ENCODE measurements at places on chromosomes 13 and 19.

DNA sequence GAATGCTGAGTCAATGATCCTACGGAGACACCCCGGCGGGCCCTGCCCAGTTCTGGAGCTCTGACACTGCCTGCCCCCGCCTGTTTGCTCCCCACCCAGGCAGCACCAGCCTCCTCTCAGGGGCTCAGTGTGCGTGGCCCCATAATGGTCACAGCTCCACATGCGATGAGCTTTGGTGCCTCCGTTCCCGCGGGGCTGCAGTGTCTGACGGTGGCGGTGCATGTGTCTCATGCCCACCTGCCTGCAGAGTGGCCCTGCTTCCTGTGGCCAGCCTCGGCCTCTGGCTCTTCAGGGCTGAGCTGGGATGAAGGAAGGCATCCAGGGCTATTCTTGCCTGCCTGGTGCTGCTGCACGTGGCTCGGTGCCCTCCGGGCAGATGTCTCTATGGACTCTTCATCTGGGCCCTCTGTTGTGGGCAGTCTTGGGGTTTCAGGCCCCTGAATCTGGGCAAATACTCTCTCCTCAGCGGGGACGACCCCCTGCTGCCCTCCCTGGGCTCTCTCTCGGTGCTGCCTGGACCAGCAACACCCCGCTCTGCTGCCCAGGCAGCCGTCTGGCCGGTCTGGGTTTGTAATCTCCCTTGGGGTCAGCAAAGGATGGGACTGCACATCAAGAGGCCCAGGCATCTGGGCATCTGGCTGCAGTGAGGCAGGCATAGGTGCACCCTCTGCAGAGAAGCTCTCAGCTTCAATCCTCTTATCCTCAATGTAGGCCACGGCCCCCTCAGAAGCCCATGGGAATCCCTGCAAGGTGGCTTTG is 19.3 kb upstream of the TMEM255B start:
- DNase-seq, result no peak

- no peak for DNase-seq
Measured at GRCh38 chr13:104008541-104009435, 942.6 kb upstream of the SLC10A2 start.

- no peak for DNase-seq
Measured at GRCh38 chr13:114108141-114108761, 24.2 kb downstream of the RASA3 start.

- DNase-seq, result no peak
Measured at GRCh38 chr19:15437355-15438123, 12.2 kb downstream of the WIZ start.

GRCh38 chr19:19232261-19232721 is 20.5 kb downstream of the NCAN start:
- no peak for DNase-seq

DNA sequence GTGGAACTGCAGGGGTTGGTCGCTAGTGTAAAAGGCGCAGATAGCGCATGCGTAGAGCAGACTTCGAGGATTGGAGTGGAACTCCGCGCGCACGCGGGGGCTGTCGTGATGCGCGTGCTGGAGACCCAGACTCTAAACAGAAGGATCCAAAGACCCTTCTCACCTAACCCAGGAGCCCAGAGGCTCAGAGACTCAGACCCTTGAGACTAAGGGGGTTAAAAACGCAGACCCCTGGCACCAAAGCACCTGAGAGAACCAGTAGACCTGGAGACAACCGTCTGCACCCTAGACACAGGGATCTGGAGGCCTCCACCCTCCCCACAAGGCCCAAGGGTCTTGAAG is 567 bp upstream of the CTU1 start:
- DNase-seq, result no peak

DNA sequence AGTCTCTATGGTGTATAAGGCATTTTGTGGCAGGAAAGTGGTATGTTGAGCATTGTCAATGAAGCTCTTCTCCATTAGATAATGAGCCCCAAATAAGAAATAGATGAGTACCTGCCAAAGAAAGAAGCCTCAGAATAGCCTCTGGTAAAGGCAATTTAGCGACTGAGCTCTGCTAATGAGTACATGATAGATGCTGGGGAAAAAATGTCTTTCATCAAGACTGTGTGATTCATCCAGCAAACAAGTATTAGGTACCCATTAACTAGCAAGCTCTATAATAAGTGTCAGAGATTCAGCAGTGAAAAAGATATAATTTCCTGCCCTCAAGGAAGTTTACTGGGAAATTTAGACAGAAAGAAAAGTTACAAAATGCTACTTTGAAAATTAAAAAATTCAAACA is 294.6 kb downstream of the ITGBL1 start:
- peak; percentile 13 for DNase-seq

DNA sequence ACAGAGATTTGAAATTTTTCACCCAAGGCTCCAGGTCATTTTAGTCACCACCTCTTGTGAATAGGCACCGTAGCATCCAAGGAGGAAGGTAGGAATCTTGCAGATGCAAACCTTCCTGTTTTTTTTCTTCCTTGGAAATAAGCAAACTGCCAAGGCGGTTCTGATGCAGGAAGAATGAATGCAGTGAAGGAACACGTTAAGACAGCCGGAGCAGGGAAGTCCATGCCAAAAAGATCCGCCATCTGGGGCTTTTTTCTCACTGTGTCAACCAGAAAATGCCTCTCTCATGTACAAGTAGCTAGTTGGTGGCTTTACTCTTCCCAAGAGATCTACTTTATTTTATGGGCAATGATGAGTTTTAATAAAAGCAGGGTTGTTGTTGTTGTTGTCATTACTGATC is 142.4 kb downstream of the ZIC5 start:
- no peak for DNase-seq

- DNase-seq, result no peak
Measured at GRCh38 chr13:40922437-40923040, 96.6 kb downstream of the ELF1 start.

GRCh38 chr13:59094181-59094580 is 1069.5 kb downstream of the DIAPH3 start:
- no peak for DNase-seq

- no peak for DNase-seq
Measured at GRCh38 chr13:101258509-101258908, 157.8 kb downstream of the NALCN start.

GRCh38 chr13:38905081-38905480 is 85.5 kb downstream of the STOML3 start:
- DNase-seq, result no peak

GRCh38 chr13:21676611-21677021 is 5.7 kb downstream of the FGF9 start:
- DNase-seq, result no peak

GRCh38 chr19:2977746-2978138 is 378 bp downstream of the TLE6 start:
- no peak for DNase-seq

All from NCI-H1436 treated with DMSO at 0.1 percent for 48 hours (cell line).